ENCODE measurements at places on chromosomes 1 and 21.

DNA sequence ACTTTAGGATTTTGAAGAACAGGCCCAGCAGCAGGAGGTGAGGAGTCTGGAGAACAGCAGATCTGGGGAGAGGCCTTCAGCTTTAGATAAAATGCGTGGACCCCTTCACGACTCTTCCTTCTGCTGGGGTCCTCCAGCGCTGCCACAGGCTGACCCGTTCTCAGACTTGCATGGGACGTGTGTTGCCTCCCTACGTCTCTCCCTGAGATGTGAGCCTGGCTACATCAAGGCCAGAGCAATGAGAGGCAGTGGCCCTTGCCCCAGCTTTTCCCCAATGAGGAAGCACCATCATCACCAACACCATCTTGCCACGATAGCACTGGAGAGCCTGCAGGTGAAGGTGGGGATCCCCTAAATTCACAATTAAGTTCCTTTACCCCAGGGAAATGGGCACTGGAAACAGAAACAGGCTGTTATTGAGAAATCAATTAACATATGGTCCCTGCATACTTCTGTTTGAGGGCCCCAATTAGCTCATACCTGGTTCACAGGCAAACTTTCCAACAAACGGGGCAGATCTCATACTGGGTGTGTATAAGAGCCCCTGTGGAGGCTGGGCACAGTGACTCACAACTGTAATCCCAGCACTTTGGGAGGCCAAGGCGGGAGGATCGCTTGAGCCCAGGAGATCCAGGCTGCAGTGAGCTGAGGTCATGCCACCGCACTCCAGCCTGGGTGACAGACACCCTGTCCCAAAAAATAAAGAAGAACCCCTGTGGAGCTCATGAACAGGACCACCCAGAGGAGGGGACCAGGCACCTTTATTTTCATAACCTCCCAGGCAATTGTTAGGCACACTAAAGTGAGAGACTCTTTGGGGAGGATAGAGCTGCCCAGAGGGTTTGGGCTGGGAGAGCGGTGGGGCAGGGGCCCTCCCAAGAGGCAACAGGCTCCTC is 12.1 kb upstream of the ADAMTSL4 start:
- DNase-seq: no peak

- DNase-seq: no peak
Observed at GRCh38 chr1:164971391-164971790, 385.1 kb downstream of the LMX1A start.

- DNase-seq: no peak
Observed at GRCh38 chr1:35073265-35073811, 5.8 kb upstream of the ZMYM1 start.

GRCh38 chr1:115158181-115158580 is 68.9 kb upstream of the TSPAN2 start:
- DNase-seq: no peak

GRCh38 chr1:235504122-235504493 is at the start of gene B3GALNT2:
TSS of gene B3GALNT2 (minus strand) at chr1:235504452. CDS start at chr1:235504252, 200 bp downstream.
- DNase-seq: no peak

DNA sequence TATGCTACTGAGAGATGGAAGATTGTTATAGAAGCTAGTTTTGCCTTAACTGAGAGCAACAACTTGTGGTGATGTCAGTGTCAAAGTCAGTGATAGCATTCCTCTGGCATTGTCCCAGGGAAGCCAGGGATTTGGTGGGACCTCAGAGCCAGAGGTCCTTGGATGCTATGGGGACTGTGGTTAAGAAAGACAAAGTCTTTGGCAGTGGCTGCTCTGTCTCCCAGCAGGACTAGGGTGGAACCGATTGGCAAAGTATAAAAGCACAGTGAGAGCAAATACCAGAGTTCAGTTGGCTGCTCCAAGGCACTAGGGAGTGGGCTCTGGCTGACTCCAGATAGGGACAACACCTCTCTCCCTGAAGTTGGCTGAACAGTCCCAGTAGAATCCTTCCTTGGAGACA is 104.8 kb downstream of the GDAP2 start:
- DNase-seq: no peak

DNA sequence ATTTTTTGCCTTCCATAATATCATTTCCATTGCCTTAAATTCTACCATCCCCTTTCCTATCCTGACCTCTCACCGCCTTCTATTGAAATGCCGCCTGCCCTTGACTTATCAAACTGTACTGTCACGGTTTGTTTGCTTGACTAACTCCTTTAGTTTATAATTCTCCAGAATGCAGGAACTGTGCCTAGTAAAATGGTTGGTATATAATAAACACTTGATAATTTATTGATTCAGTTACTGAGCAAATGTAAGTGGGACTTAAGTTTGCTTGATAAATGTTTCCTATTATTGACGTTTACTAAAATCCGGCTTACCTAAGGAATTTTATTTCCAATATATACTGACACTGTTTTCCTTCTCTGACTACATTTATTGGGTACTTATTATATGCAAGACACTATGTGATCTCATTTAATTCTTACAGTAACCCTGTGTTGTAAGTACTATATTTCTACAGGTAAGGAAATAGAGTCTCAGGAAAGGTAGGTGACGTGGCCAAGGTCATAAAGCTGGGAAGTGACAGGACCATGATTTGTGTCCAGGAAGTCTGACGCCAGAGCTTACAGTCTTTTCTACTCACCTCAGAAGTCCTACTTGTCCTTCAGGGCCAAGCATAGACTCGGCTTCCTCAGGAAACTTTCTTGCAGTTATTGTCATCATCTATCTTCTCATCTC is 35.7 kb downstream of the DPT start:
- no peak for DNase-seq

DNA sequence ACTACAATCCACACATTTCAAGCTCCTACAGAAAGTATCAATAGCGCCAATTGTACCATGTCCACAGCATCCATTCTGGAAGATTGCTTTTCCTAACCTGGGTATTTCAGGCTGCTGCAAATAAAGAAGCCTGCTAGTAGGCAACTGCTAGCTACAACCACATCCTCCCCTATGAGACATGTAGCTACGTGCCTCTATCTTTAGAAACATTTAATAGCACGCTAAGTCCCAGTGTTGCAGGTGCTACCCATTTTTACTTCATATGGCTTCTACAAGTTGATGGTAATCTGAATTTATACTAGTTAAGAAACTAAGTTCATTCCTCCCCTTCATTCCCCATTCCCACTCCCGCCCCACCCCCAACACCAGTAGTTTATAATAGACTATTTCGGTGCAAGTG is 7.4 kb upstream of the AMPD1 start:
- DNase-seq: no peak

DNA sequence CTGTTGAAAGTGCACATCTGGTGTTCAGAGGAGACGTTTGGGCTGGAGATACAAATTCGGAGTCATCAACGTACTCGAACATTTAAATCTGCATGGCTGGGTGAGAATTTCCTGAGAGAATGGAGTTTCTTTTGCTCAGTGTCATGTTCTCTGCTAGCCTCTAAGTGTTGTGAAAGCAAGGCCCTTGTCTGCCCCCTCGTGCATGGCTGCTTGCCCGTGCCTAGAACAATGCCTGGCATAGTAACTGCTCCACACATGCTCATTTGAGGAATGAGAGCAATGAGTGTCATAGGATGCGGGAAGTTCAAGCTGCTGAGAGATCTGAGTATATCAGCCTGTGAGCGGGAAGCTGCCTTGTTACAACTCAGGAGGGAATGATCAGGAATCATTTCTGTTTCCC is 171.1 kb upstream of the CSF3R start:
- no peak for DNase-seq

DNA sequence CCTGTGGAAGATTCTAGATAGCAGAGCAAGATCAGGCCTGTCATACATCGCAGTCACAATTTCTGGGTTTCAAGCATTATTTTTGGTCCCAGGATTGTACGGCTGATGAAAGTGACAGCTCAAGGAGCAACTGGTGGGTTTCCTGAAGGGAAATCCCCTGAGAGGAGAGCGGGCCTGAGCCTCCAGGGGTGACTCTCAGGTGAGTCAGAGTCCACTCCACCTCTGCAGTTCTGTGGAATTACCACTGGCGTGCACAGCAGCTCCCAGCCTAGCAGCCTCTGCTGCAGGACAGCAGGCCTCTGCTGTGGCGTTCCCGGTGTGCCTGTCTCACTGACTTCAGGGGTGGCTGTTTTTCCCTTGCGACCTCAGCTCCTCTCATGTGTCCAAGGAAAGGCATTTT is 24.4 kb downstream of the SLC66A1 start:
- DNase-seq: no peak

DNA sequence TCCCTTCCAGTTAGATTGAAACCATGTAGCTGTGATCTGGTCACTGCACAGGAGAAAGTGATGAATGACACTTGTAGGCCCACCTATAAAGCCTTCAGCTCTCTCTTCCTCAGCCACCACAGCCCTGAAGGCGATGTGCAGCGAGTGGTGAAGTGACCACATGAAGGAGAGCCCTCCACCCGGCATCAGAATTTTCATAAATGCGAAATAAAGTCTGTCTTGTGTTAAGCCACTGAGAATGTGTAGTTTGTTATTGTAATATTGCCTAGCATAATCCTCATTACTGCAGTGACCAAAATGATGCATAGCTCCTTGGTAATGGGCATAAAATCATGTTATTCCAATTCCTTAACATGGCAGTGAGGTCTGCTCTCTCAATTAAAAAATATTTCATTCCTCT is 122.1 kb upstream of the LYPLAL1 start:
- DNase-seq: no peak

GRCh38 chr1:25111706-25112105 is 120.6 kb downstream of the SYF2 start:
- no peak for DNase-seq

DNA sequence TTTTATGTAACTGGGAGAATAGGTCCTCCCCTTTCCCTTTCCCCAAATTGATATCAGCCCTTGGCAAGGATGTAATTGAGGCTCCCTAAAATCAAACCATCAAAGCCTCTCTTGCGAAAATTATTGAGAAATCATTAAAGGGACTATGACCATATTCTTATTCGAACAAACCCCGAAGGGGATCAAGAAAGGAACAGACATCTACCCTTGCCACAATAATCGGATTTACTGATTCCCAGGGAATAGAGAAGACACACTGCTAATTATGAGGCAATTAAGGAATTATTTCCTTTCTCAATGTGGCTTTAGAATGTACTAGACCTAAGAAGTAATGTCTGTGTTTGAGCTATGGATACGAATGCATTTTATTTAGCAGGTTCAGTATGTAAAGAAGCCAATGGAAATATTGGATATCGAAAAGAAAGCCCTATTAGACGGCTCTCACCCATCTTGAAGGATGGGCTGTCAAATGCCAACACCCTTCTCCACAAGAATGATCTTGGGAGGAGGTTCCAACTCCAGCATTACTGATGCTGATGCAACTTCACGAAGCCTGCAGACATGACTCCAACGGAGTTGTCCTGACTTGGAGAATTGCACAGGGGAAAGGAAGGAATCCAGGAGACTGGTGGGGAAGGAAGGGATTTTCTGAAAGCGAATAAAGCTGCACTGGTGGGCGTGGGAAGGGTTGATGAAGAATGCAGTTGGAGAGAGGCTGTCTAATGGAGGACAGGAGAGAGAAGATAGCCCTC is 11.6 kb upstream of the PTPRF start:
- DNase-seq: no peak

- DNase-seq: peak; percentile 42
Observed at GRCh38 chr1:203512848-203513584, 19.1 kb downstream of the OPTC start.

DNA sequence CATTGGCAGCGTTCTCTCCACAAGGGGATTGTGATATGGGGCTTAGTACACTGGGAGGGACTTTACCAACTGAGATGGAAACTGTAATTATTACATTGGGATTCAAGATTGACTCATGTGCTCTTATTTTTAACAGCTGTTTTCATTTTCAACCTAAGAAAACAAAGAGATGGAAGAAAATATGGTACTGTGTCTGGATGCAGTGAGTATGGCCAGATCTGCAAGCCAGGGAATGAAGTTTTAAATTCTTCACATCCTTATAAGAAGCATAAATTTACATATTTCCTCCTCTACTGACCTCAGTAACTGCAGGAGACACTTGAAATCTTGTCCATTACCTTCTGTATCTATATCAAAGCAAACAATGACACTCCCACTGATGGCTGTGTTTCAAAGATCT is 81.5 kb upstream of the EDEM3 start:
- DNase-seq: no peak

DNA sequence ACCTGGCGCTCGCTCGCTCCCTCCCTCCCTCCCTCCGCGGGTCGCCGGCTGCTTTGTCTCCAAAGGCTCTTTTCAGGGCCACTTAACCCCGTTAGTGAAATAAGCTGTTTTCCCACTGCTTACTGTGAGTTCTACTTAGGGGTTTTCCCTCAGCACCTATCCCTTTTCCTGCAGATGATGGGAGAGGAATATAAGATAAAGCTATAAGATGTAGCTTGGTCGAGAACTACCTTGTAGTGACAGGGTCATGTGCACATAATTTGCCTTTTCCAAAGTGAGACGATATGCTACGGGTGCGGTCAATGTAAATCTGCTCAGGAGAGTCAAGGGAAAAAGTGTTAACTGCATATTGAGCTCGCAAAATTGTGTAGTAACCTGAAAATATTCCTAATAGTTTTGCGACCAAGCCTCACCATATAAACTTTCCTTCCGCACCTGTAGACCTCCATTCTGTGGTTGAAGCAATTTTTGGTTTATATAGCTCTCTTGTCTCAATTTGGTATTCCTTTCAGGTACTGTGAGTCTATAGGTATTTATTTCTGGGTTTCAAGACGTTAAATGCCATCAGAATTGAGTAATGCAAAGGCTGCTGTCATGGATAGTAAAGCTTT is 55.8 kb upstream of the BOLA1 start:
- DNase-seq: no peak

DNA sequence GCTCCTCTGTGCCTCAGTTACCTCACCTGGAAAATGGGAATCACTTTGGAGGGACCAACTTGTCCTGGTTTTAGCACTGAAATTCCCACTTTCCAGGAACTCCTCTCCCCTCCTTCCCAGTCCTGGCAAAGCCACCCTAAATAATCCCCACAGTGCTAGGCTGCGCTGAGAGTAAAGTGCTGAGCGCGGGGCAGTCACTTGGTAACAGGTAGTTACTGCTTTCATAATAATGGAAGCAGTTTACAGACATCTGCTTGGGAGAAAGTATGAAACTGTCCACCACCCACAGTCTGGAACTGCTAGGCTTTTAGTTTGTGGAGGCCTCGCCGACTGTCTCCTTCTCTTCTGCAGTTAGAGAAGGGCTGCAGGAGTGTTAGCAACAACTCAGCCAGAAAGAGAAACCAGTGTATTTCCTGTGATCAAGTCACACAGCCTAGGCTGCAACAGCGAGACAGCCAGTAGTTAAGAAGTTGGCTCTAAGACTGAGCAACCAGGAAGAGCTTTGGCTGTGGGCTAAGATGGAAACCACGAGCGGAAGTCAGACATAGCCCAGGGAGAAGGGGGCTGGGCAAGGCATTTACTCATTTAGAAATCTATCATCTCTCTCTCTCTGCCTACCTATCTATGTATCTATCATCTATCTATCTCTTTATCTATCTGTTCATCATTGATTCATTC is 30.8 kb upstream of the ABCG1 start:
- DNase-seq: no peak

- peak; percentile 37 for DNase-seq
Observed at GRCh38 chr1:8712413-8713231, 104.8 kb downstream of the RERE start.

GRCh38 chr1:210598135-210598652 is 269.5 kb downstream of the HHAT start:
- DNase-seq: no peak

- no peak for DNase-seq
Observed at GRCh38 chr1:198638894-198639635, at the start of gene PTPRC. TSS of gene PTPRC (plus strand) at chr1:198639040. CDS start at chr1:198639269, 229 bp downstream.

- DNase-seq: no peak
Observed at GRCh38 chr1:185971688-185972087, 237.5 kb downstream of the HMCN1 start.

- no peak for DNase-seq
Observed at GRCh38 chr1:161164901-161165610, 1.2 kb upstream of the PPOX start.
